Fibroblast of skin of left biceps (primary cell): ENCODE measurements at places on chromosomes 12 and 14.

- no peak for DNase-seq
Measured at GRCh38 chr12:100460702-100461101, 13.0 kb upstream of the NR1H4 start.

DNA sequence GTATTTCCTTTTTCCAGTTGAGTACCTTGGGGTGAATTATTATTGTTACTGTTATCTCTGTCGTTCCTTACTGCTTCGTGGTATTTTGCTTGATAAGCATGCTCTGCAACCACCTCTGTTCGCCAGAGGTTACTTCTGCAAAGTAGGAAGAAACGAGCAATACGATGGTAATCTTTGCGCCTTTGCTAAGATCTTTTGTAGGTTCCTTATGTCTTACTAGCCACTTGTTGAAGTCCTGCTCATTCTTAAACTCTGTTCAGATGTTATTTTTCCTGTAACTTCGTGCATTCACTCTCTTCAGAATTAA, 729 bp upstream of the M6PR start:
- DNase-seq, result no peak

DNA sequence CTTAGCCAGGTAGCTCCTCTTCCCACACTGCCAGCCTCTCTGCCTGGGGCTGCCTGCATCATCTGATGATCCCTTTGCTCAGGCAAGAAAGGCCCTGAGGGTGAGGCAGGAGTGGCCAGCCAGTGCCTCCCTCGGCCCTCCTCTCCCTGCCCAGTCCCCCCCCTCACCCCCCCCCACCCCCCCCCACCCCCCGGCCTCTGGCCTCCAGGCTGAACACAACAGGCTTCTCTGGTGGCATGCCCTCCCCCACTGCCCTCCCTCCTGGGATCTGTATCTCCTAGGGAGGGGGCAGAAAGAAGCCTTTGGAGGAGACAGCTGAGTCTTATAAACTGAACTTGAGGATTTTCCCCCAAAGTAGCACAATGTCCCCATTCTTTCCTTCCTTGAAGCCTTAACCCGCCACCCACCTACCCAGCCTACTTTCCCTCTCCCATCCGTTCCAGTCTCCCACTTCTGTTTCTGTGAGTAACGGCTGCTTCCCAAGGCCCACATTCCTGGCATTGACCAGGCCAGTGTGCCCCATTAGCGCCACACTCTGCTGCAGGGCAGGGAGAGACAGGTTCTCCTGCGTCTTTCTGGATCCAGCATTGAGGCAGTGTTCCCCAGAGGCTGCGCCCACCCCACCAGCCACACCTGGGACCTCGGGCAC, 82.1 kb downstream of the B4GALNT3 start:
- DNase-seq, result no peak

- DNase-seq, result no peak
Measured at GRCh38 chr12:111121840-111122239, 201.5 kb upstream of the MYL2 start.

- DNase-seq, result no peak
Measured at GRCh38 chr14:20428010-20428365, 8.0 kb downstream of the KLHL33 start.

DNA sequence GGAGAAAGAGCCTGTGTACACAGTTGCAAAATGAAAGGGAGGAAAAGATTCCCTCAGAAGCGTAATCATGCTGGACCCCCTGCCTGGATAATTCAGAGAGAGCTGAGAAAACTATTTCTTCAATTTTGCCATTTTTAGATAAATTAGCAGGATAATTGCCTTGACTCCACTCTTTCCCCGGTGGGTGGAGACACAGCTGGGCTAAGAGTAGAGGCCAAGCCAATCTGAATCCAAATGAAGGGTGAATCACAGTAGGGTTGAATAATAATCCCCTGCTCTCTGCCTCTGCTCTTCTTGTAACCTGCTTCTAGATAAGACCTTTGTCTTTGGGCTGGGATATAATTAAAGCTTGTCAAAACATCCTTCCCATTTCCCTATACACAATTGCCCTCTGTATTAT, 150.1 kb downstream of the CAPZA3 start:
- no peak for DNase-seq

DNA sequence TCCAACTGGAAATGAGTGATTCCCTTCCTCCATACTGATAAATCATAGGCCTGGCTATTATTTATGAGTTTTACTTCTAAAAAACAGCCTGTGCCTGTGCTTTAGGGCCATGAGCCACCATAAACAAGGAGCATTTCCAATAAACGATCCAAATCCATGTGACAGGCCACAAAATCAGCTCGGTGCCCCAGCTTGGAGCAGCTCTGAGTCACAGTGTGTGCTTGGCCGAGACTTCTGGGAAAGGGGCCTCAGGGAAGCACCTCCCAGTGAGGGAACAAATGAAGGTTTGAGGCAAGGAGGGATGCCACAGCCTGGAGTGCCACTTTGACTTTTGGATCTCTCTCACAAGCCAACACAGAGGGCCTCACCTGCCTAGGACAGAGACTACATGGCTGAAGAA, 190.4 kb downstream of the NTF3 start:
- DNase-seq, result no peak

- no peak for DNase-seq
Measured at GRCh38 chr12:77072833-77073495, 7.6 kb upstream of the E2F7 start.

GRCh38 chr14:72792051-72792788, 101.7 kb downstream of the DPF3 start:
- no peak for DNase-seq

GRCh38 chr14:95895720-95896119, 19.1 kb downstream of the TUNAR start:
- no peak for DNase-seq
